Cardiac muscle cell (in vitro differentiated cells and primary cell): ENCODE measurements at places on chromosomes 1 and 21. TPM values are rescaled to one million over a fixed set of nuclear protein-coding genes. Genes with fewer than 3 reads are reported as not detected.

The LY9 gene
- not detected in 2 replicates for polyA plus RNA-seq

The SH2D5 gene
- 1.1 and 1.4 TPM in 2 replicates for polyA plus RNA-seq

The CTSS gene
- polyA plus RNA-seq = not detected in 2 replicates

The OR2L8 gene
- not detected in 2 replicates for polyA plus RNA-seq

The NFASC gene
- not detected in 2 replicates for polyA plus RNA-seq
